Activated CD8-positive, alpha-beta memory T cell treated with anti-CD3 and anti-CD28 coated beads for 48 hours (primary cell): ENCODE measurements at places on chromosomes 16 and 17.

- DNase-seq: no peak
These were observed 2.0 kb downstream of the KDM6B start for GRCh38 chr17:7835814-7836595.

GRCh38 chr16:3115003-3115402, 2.6 kb downstream of the ZNF205 start:
- no peak for DNase-seq

DNA sequence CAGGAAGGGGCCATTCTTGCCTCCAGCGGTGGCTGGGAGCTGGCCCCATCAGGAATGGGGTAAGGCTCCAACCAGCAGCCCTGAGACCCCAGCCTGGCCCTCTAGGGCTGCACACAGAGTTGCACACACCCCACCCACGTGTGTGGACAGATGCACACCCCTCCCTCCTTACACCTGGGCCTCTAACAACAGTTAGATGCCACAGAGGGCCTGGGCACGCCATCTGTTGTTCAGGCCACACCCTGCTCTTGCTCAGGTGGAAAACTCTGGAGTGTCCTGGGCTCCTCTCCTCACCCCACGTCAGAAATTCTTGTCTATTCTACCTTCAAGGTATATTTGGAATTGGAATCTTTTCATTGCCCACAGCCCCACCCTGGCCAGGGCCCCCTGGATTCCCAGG, 13.3 kb upstream of the RAI1 start:
- no peak for DNase-seq

DNA sequence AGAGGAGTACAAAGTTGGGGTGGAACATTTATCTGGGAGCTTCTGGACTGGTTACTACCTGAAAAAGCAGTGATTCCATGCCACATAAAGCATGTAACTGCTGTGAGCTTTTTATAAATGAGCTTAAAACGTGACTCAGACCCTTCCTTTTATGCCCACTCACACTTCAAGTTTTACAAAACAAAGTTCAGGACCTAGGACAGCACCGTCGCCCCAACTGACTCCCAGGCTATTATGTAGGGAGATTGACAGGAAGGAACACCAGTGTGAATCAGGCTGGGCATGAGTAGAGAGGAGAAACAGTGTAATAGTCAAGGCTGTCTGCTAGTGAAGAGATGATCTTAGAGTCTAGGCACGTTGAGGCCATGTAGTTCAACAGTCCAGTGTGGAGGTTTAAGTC, 91.6 kb upstream of the DNAH9 start:
- no peak for DNase-seq

DNA sequence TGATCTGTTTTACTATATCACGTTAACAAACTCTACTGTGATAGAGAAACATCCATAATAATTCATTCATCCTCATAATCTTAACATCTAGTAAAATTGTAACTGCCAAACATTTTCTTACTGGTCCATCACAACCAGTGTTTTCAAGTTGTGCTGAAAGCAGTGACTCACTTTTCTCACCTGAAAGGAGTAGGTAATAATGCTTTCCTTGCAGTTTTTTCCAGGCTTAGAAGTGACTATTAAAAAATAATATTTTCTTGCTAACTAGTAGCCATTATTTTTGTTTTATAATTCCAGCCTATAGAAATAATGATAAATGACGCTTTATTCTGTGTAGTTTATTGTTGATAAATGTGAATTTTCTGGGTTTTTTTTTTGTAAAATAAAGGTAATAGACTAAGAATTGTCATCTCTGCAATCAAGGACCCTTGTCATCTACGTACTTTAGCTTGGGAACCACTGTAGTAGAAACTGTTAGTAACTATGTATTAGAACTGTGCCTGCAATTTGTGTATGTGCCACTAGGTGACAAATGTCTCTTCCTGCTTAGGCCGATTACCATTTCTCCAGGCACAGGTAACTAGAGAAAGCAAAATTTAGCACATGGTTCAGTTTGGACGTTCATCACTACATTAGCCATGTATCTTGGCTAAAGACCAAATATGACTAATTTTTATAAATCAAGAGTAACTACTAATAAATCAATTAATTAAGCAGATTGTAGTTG, 409.4 kb upstream of the ERCC4 start:
- no peak for DNase-seq

GRCh38 chr16:4704913-4705312, 11.6 kb downstream of the NUDT16L1 start:
- no peak for DNase-seq

DNA sequence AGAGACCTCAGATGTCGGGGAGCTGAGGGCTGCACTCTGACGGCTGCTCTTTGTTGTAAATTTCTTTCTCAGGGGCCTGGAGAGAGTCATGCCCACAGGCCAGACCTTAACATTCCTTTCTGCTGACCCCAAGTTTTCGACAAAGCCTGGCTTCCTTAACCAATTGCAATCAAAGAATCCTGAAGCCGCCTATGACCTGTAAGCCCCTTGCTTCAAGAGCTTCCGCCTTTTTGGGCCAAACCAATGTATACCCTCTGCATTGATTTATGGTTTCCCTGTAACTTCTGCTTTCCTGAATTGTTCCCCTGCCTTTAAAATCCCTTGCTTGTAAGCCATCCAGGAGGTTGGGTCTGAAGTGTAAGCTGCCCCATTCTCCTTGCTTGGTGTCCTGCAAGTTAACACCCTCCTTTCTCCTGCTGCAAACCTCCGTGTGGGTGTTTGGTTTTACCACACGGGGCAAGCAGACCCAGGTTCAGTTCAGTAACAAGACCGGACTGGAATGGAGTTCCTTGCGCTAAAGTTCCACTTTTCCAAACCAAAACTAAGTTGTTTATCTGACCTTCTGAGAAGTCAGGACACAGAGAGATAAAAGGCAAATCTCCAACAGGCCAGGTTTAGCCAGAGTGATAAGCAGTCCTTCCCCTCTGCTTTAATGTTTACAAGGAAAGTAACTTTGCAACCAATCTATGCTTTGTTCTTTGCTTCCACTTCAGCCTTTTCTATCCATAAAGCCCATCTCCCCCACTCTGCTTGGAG, 141.6 kb downstream of the KCNJ12 start:
- no peak for DNase-seq

DNA sequence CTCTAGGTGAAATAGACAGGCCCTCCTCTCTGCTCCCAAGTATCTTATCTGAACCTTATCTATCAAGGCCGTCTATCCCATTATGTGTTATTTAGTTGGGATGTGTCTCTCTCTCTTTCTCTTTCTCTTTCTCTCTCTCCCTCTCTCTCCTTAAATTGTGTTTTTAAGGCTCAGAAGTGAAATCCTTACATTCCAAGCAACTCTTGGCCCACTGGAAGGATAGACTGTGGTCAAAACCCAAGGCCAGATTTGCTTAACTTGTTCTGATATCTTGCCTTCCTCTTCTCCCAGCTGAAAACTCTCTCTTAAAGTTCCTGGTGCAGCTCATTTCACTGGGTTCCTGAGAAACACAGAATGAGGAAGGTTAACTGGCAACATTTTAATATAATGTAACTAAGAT, 14.7 kb downstream of the CDRT4 start:
- DNase-seq: no peak
